ENCODE measurements at places on chromosomes 2 and 18. TPM values are rescaled to one million over a fixed set of nuclear protein-coding genes. Genes with fewer than 3 reads are reported as not detected.

The NYAP2 gene
- polyA plus RNA-seq, result 0.16 TPM

The ATOH8 gene
- 10.1 TPM for polyA plus RNA-seq

The MARCHF4 gene
- polyA plus RNA-seq, result 0.40 TPM

DNA sequence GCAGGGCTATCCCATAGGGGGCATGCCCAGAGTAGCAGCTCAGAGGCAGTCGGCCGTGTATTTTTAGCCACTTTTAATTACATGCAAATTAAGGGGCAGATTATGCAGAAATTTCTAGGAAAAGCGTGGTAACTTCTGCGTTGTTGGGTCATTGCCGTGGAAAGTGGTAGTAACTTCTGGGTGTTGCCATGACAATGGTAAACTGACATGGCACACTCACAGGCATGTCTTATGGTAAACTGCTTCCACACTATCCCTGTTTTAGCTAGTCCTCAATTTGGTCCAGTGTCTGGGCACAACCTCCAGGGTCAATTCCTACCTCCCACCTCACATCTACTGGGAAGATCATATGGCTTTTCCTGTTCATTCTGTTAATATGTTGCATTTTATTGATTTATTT lies 428.9 kb upstream of the FANCL start:
- no peak overlapping the region for H3K4me3 ChIP-seq
- no peak overlapping the region for H3K27ac ChIP-seq
- no peaks in the 10 kb centered on the region for H3K4me1 ChIP-seq
- no peaks in the 10 kb centered on the region for H3K36me3 ChIP-seq
- H3K27me3 ChIP-seq, result no peaks in the 10 kb centered on the region

- peak; percentile 36 for DNase-seq
- peak overlapping the region; percentile 88 for H3K4me3 ChIP-seq
- no peaks in the 10 kb centered on the region for H3K36me3 ChIP-seq
- no peak overlapping the region for H3K27ac ChIP-seq
- no peaks in the 10 kb centered on the region for H3K27me3 ChIP-seq
These were observed 854 bp downstream of the GPR155 start for GRCh38 chr2:174485788-174486562.

- no peaks in the 10 kb centered on the region for H3K4me1 ChIP-seq
- H3K36me3 ChIP-seq, result no peaks in the 10 kb centered on the region
- H3K27ac ChIP-seq, result no peak overlapping the region
- H3K27me3 ChIP-seq, result no peaks in the 10 kb centered on the region
These were observed 45.0 kb downstream of the ROCK2 start for GRCh38 chr2:11299439-11299838.

- DNase-seq, result peak; percentile 82
- peaks cover 14% of the 10 kb centered on the region for H3K4me1 ChIP-seq
- no peaks in the 10 kb centered on the region for H3K36me3 ChIP-seq
- H3K27ac ChIP-seq, result no peak overlapping the region
These were observed 349.8 kb downstream of the TNS1 start for GRCh38 chr2:217652761-217653639.

The SLC5A7 gene
- polyA plus RNA-seq, result 0.53 TPM

The DYNAP gene
- polyA plus RNA-seq, result not detected

DNA sequence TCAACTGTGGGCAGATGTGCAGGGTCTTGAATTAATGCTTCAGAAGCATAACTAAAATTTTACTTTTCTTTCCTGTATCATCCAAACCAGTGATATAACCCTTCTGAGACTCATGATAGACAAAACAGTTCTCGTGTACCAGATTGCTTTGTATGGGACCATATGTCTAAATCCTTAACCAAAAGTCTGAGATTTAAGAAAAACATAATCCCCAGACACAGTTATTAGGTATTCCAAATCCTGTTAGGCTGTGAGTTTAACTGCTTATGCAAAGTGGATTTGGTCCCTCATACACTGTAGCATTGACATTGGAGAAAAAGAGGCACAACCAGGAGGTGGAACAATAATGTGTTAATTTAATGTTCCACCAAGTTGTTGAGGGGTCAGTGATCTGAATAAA lies 235.0 kb downstream of the PMAIP1 start:
- no peak overlapping the region for H3K27ac ChIP-seq
- no peak overlapping the region for H3K4me3 ChIP-seq
- DNase-seq, result no peak
- H3K36me3 ChIP-seq, result no peaks in the 10 kb centered on the region

GRCh38 chr2:4098137-4098536 lies 394.8 kb downstream of the DCDC2C start:
- H3K27ac ChIP-seq, result no peak overlapping the region
- no peaks in the 10 kb centered on the region for H3K4me1 ChIP-seq
- no peak for DNase-seq
- H3K4me3 ChIP-seq, result no peak overlapping the region
- no peaks in the 10 kb centered on the region for H3K27me3 ChIP-seq
- H3K36me3 ChIP-seq, result no peaks in the 10 kb centered on the region

GRCh38 chr18:23373570-23373969 lies 79.5 kb upstream of the RIOK3 start:
- no peak overlapping the region for H3K4me3 ChIP-seq
- peaks cover 15% of the 10 kb centered on the region for H3K4me1 ChIP-seq
- DNase-seq, result no peak
- H3K36me3 ChIP-seq, result no peaks in the 10 kb centered on the region

DNA sequence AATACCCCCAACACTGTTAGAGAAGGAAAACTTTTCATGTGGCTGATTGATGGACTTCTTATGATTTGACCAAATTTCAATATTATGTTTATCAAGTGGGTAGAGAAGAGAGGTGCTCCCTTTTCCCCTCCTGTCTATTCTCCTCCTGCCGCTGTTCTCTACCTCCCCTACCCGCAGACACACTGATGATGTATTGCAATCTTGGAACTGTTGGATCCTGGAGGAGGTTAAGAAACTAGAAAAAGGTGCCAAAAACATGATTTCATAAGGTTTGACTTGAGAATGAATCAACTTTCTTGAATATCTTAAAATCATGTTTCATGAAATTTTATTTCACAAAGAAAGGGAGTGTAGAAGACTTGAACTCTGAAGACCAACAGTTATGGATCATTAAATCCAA lies 125.8 kb downstream of the MEIS1 start:
- no peak for DNase-seq
- no peak overlapping the region for H3K27ac ChIP-seq
- no peak overlapping the region for H3K4me3 ChIP-seq
- no peaks in the 10 kb centered on the region for H3K27me3 ChIP-seq

The QPCT gene
- polyA plus RNA-seq, result 30.6 TPM

DNA sequence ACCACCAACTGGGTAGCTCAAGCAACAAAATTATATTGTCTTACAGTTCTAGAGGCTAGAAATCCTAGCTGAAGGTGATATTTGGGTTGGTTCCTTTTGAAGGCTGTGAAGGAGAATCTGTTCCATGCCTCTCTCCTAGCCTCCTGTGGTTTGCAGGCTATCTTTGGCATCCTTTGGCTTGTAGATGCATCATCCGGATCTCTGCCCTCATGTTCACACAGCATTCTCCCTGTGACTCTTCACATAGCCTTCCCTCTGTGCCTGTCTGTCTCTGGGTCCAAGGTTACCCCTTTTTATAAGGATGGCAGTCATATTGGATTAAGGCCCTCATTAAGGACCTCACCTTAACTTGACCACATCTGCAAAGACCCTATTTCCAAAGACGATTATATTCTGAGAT lies 78.6 kb upstream of the MAP3K20 start:
- peaks cover 60% of the 10 kb centered on the region for H3K36me3 ChIP-seq
- H3K4me3 ChIP-seq, result no peak overlapping the region
- no peaks in the 10 kb centered on the region for H3K27me3 ChIP-seq
- H3K4me1 ChIP-seq, result peaks cover 8% of the 10 kb centered on the region
- H3K27ac ChIP-seq, result no peak overlapping the region

The UGP2 gene
- polyA plus RNA-seq, result 73.5 TPM

DNA sequence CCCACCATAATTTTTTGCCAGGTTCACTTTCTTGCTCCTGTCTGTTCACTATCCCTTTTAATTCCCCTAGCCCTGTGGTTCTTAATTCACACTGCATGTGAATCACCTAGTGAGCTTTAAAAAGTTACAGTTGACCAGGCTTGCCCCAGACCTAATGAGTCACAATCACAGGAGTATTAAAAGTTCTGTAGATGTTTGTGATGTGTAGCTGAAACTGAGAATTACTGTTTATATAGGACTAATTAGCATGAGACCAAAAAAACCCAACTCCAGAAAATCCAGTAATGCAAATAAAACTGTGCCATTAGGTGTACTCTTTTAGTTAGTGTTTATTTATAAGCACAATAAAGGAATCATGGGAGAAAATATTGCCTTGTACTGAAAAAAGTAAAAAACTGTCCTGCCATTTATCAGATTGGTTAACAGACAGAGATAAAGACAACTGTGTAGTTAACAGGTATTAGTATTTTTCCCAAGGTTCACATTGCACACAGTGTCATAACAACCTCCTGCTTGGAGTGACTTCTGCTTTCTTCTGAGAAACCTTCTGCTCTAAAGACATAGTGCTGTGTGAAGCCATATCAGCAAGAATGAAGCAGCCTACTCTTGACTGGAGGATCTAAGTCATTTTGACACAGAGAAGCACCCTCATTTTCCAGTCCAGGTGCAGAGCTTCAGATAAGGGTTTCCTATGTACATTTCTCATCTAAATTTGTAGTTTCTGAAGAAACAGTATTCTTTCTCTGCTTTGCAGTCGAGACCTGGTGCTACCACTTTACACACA lies 39.0 kb downstream of the VAPA start:
- H3K27ac ChIP-seq, result peak overlapping the region; percentile 31
- peaks cover 55% of the 10 kb centered on the region for H3K36me3 ChIP-seq
- H3K27me3 ChIP-seq, result no peaks in the 10 kb centered on the region
- H3K4me1 ChIP-seq, result peaks cover 6% of the 10 kb centered on the region
- H3K4me3 ChIP-seq, result no peak overlapping the region
- no peak for DNase-seq

The EIF2AK3 gene
- polyA plus RNA-seq, result 4.0 TPM

The ACMSD gene
- not detected for polyA plus RNA-seq

- peaks cover 27% of the 10 kb centered on the region for H3K36me3 ChIP-seq
- H3K4me3 ChIP-seq, result no peak overlapping the region
- H3K27ac ChIP-seq, result no peak overlapping the region
- H3K27me3 ChIP-seq, result no peaks in the 10 kb centered on the region
These were observed 260.4 kb downstream of the PHLPP1 start for GRCh38 chr18:62975785-62976184.

DNA sequence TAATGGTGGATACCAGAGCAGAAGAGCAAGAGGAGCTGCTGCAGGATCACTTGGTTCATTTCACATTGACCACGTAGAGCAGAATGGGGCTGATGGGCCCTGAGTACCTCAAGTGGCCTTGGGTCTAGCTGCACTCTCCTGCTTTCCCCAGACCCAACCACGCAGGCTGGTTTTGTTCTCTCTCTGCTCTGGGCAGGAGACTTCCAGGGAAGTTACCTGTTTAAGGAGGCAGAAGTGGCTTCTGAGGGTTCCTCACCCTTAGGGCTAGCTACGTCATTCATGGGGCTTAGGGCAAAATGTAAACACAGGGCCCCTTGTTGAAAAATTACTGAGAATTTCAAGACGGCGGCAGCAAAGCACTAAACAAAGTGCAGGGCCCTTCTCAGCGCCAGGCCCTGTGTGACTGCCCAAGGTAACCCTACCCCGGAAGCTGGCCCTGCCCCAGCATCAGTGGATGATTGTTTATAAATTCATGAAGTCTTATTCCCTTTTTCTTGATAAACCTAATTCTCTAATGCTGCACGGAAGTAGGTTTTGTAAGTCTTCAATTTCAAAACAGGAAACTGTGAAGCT lies 75.9 kb downstream of the TMEM182 start:
- DNase-seq, result no peak
- no peaks in the 10 kb centered on the region for H3K36me3 ChIP-seq
- H3K4me1 ChIP-seq, result no peaks in the 10 kb centered on the region
- no peaks in the 10 kb centered on the region for H3K27me3 ChIP-seq

DNA sequence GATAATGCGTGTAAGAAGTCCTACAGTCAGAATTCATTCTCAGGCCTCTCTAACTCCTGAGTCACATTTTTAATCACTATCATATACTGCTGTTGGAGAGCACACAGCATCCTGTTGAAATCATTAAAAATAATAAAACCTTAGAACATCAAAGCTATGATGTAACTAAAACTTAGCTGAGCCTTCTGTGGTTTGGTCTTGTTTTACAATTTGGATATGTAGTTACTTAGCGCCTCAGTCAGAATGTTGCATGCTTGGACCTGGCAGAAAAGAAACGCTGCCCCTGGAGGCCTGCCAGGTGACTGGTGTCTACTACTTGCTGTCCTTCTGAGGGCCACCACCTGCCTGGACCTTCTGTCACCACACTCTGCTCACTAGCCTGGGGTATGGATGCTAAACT lies 261.1 kb upstream of the RASGRP3 start:
- H3K27ac ChIP-seq, result no peak overlapping the region
- H3K4me3 ChIP-seq, result no peak overlapping the region
- H3K27me3 ChIP-seq, result no peaks in the 10 kb centered on the region
- DNase-seq, result peak; percentile 28
- H3K36me3 ChIP-seq, result no peaks in the 10 kb centered on the region
- peaks cover 16% of the 10 kb centered on the region for H3K4me1 ChIP-seq

DNA sequence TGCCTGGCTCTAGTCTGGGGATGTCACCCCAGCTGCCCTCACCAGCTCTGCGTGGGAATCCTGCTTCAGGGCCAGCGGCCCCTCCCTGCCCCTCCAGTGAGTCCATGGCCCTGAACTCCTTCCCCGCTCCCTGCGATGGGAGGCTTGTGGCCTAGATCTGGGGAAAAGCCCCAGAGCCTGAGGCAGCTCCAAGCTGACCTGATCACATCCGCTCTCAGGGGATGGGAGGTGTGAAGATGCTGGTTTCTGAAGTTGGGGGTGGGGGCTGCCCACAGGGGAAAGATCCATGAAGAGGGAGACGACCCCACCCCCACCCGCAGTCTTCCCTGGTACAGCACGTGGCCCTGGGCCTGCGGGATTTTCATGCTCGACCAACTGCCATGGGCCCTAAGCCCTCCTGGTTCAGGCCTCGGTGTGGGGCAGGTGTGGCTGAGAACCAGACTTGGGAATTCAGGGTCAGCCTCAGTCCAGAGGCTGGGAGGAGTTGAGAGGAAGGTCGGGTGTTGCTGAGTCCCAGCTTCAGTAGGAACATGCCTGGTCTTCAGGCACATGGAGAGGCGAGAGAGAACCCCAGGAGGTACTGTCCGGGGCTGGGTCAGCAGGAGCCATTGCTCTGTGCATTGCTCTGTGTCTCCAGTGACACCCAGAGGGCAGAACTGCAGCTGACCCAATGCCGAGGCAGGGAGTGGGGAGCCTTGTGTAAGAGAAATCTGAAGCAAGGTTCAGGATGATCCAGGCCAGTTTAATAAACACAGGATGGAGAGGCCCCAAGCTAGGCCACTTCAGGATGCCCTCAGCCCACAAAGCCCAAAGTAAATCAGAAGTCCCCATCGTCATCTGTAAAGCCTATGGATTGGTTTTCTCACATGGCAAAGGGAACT lies 115.1 kb downstream of the CAPN13 start:
- no peaks in the 10 kb centered on the region for H3K27me3 ChIP-seq
- H3K4me1 ChIP-seq, result peaks cover 7% of the 10 kb centered on the region
- peak; percentile 13 for DNase-seq
- H3K4me3 ChIP-seq, result no peak overlapping the region
- H3K36me3 ChIP-seq, result no peaks in the 10 kb centered on the region

DNA sequence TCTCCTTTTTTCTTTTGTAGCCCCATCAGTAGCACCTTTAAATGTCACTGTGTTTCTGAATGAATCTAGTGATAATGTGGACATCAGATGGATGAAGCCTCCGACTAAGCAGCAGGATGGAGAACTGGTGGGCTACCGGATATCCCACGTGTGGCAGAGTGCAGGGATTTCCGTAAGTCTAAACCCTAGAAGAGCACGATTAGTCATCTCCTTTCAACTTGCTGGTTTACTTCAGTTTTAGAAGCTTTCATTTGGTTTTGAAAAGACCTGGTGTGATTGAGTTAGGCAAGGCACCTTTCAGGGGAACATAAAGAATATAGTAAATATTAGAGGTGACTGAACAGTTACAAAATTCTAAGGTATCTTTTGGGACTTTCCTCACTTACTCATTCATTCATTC lies 72.2 kb upstream of the TMEM87B start:
- peaks cover 33% of the 10 kb centered on the region for H3K36me3 ChIP-seq
- H3K4me1 ChIP-seq, result peaks cover 22% of the 10 kb centered on the region
- H3K27ac ChIP-seq, result no peak overlapping the region
